CD4-positive, alpha-beta T cell (primary cell): ENCODE measurements at places on chromosomes 1 and 21.

GRCh38 chr1:180235502-180236239 lies 5.6 kb downstream of the LHX4 start:
- DNase-seq, result no peak

DNA sequence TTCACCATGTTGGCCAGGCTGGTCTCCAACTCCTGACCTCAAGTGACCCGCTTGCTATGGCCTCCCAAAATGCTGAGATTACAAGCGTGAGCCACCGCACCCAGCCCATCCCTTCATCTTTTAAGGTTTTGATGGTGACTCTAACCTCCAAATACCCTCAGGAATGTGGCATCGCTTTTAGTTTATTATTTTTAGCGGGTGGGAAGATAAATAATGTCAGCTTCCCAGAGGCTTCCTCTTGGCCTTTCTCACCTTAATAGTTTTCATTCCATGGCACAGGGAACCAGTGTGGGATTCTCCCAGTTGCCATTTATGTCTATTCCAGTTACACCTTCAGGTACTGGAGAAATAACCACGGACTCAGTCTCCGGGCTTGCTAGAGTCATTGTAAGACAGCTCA lies 92.1 kb upstream of the LRRN2 start:
- no peak for DNase-seq

DNA sequence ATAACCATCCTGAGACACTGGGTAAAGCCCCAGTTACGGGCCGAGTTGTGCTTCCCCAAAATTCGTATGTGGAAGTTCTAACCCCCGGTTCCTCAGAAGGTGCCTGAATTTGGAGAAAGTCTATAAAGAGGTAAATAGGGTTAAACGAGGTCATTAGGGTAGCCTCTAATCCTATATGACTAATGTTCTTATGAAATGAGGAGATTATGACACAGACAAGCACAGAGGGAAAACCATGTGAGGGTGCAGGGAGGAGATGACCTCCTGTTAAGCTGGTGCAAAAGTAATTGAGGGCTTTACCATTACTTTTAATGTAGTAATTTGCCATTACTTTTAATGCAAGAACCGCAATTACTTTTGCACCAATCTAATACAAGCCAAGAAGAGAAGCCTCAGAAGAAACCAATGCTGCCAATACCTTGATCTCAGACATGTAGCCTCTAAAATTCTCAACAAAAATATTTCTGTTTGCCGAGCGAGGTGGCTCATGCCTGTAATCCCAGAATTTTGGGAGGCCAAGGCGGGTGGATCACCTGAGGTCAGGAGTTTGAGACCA lies 260.8 kb downstream of the GPATCH2 start:
- no peak for DNase-seq

DNA sequence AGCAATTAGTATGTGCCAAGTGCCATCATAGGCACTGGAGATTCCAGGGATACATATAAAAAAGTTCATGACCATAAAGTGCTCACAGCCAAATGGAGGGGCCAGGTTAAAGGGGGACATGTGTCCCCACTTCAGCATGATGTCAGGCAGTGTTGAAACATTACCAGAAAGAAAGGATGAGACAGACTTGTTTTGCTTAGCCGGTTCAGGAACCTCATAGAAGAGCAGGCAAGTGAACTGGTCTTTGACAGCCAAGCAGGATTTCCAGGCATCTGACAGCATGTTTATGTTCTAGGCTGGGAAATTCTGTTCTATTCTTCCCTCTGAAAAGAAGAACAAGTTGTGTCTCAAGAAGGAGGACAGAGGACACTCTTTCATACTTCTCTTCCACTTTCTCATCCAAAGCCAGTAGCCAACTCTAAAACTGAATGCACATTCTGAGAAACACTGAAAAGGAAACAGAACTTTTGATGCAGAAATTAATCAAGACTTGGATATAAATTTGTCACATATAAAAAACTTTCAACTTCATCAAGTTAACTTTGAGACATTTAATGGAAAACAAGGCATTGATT lies 39.7 kb downstream of the GLUL start:
- no peak for DNase-seq

DNA sequence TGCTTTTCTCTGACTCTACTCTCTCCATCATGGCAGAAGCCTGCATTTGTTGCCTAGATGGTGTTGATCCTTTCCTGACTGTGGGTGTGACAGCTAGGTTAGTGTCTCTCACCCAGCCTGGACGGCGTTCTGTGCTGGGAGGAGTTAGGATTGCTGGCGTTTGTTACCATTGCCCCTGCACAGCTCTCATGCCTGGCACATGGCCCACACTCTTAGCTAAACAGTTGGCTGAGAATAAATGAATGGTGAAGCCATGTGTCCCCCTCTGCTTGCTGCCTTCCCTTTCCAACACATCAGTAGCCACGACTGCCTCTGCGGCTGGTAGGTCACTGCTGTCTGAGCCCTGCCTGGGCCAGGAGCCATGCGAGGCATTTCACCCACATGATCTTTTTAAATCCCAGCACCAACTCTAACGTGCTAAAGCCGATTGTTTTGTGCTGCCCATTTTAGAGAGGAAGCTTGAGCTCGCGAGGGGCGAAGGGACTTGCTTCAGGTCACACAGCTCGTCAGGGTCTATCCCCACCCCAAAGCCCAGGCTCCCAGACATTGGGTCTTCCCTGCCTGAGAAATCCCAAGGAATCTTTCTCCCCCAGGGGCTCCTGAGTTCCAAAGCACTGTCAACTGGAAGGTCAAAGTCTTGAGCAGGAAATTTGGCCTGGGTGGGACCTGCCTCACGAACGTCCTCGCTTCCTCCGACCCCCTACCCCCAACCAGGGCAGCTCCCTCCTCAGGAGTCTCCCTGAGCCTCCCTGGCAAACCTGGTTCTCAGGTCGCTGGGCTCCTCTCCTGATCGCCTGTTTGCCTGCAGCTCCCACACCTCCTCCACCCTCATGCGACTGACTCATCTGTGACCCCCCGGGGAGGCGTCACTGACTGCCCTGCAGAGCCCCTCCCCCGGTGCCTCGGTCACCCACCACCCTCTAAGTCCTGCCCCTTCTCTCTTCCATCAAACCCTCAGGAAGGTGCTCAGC lies 271.7 kb upstream of the C1orf174 start:
- no peak for DNase-seq

- no peak for DNase-seq
These were observed 21.5 kb downstream of the PANK4 start for GRCh38 chr1:2504949-2505272.

GRCh38 chr1:21188235-21188634 lies 11.5 kb upstream of the EIF4G3 start:
- no peak for DNase-seq

DNA sequence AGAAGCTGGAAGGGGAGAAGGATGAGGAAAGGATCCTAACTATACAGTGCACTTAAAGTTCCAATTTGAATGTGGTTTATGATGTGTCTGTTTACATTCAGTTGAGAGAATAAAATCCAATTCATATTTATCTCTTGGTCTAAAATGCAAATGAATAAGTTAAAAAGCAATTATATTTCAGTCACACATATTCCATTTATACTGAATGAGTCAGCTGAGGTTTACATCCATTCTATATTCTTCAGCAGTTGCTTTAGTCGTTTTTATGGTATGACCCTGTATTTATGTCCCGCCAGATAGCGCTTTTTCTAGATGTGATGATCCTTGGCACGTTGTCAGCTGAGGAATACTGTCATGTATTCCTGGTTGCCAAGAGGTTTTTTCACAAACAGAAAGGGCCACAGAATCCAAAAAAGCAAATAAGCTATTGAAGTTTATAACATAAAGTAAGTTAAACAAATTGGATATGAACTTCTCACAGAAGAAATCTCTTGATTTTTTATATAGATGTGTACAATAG lies 866.2 kb downstream of the NCAM2 start:
- DNase-seq, result no peak

- DNase-seq, result no peak
These were observed 8.9 kb upstream of the GOLT1A start for GRCh38 chr1:204222764-204223055.

- DNase-seq, result no peak
These were observed 34.4 kb upstream of the PADI1 start for GRCh38 chr1:17170571-17170970.

GRCh38 chr21:37967036-37967435 lies 50.8 kb upstream of the KCNJ6 start:
- no peak for DNase-seq

- DNase-seq, result no peak
These were observed 81.1 kb downstream of the KIAA0319L start for GRCh38 chr1:35475856-35476674.

DNA sequence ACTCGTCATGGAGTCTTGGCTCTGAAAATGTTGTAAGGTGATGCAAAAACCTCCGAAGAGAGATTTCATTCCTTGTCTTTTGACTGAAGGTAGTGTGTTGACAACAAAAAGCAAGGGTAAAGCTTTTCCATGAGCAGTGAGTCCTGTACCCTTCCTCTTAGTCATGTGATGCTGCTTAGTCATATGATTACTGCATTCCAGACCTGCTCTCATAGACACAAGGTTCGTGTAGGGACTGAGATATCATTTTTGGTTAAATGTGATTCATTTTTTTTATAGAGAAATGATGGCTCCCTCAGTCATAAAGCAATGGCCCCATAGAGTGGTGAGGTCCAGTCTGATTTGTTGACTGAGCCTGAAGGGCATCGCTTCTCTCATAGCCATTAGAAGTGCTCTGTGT lies 9.2 kb downstream of the KCNJ6 start:
- no peak for DNase-seq

GRCh38 chr1:8197493-8198282 lies 120.2 kb upstream of the SLC45A1 start:
- no peak for DNase-seq

- DNase-seq, result no peak
These were observed 552.9 kb upstream of the CAMK1G start for GRCh38 chr1:209030454-209031167.

DNA sequence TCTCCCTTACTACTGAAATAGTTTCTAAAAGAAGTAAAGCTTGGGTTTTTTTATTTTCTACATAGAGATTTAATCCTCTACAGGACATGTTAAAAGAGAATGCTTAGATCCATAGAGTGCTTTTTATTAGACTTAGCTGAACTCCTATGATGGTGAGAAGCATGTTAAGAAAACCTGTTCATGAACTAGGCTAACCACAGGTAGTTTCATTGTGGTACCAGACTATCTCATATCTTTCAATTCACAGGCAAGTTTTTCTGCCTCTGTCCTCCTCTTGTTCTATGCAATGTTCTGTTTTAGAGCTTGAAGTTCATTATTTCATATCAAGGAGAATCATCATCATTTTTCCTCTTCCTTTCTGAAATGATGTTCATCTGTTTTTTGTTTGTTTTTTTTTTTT lies 65.4 kb downstream of the ELAVL4 start:
- DNase-seq, result no peak

DNA sequence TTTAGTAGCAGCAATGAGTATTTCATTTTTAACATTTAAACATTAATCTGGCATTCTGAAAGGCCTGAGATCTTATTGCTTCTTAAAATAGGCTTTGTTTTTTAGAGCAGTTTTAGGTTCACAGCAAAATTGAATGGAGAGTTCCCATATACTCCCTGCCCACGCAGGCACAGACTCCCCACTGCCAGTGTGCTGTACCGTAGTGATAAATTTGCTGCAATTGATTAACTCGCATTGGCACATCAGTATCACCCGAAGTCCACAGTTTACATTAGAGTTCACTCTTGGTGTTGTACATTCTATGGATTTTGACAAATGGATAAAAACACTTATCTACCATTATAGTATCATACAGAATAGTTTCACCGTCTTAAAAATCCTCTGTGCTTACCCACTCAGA lies 71.8 kb upstream of the ERRFI1 start:
- DNase-seq, result no peak

DNA sequence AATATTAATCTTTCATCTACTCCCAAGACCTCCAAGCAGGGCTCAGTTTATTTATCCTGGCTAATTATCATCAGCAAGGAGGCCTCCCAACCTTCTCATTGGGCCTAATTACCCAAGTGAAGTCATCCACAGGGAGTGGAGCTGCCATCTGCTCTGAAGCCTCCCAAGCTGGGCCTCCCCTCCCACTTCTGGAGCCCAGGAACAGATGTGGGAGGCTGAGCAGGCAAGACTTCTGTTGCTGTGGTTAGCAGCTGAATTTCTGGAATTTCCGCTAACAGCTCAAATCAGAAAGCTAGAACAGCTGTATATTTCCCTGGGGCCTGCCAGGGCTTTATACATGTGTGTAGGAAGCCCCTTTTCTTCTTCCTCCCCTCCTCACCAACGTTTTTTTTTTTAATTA lies 127.5 kb downstream of the UCK2 start:
- DNase-seq, result no peak

- DNase-seq, result no peak
These were observed 1.6 kb upstream of the RHOC start for GRCh38 chr1:112708489-112708888.

DNA sequence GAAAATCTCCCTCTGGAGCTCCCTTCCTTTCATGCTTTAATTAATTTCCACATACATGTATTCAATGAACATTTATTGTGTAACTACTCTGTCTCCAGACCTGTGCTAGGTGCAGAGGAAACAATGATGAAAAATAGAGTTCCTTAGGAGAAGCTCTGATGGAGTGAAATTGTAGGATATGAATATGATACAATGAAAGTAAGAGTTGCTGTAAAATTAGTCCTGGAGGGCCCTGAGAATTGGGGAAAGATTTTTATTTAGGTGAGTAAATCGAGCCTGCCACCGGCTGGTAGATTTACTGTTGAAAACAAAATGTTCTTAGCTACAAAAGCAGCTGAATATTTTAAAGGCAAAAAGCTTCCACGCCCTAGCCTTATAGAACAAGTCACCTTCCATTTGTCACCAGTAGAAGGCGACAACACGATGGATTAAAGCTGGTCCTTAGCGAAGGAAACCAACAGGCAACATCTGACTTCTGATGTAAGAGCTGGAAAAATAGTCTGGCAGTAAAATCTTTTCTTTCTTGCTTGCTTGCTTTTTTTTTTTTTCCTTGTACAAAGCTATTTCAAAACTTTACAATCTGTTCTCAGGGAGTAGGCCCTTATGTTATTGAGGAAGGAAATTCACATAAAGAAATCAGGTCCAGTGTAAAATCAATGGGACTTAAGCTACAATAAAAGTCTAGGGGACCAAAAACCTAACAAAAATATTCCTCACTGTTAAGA lies 82.0 kb upstream of the ROR1 start:
- DNase-seq, result peak; percentile 57
